ENCODE measurements at places on chromosomes 12 and 14.
A peak's percentile ranks its signal among the peaks of the same experiment; 100 is the strongest.

GRCh38 chr12:6752167-6752920 lies 597 bp downstream of the MLF2 start:
- DNase-seq = peak; percentile 79

- peak; percentile 79 for DNase-seq
These were observed at the start of gene FIGNL2 for GRCh38 chr12:51848326-51848727. FIGNL2 (minus strand) TSS chr12:51848718; CDS start chr12:51822413, 26,305 bp downstream.

- DNase-seq = no peak
These were observed 157.6 kb upstream of the PLEKHA5 start for GRCh38 chr12:18971932-18972331.

GRCh38 chr12:81078469-81079196 lies 754 bp downstream of the ACSS3 start:
- peak; percentile 31 for DNase-seq

DNA sequence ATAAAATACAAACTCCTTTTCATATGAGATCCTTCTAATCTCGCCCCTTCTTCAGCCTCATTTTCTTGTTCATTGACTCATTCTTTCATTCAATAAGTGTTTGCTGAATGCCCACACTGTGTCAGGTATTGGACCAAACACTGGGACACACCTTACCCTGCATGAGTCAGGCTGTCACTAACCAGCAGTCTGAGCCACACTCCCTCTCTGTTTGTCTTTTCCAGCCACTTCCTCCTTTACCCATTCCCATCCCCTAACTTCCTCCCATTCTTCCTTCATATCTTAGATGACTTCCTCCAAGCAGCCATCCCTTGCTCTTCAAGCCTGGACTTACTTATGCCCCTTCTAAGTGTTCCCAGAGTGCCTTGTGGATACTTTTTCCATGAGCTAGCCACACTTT lies 27.0 kb upstream of the HIF1A start:
- DNase-seq = no peak

Data from neural progenitor cell (in vitro differentiated cells).